Activated CD4-positive, alpha-beta T cell treated with anti-CD3 and anti-CD28 coated beads, Interleukin-2, amount 50 U/mL, for 48 hours (primary cell): ENCODE measurements at places on chromosomes 5 and 9.

GRCh38 chr5:31237174-31237573 is 43.7 kb downstream of the CDH6 start:
- DNase-seq = no peak

GRCh38 chr9:5480919-5481318 is 29.4 kb upstream of the PDCD1LG2 start:
- no peak for DNase-seq

DNA sequence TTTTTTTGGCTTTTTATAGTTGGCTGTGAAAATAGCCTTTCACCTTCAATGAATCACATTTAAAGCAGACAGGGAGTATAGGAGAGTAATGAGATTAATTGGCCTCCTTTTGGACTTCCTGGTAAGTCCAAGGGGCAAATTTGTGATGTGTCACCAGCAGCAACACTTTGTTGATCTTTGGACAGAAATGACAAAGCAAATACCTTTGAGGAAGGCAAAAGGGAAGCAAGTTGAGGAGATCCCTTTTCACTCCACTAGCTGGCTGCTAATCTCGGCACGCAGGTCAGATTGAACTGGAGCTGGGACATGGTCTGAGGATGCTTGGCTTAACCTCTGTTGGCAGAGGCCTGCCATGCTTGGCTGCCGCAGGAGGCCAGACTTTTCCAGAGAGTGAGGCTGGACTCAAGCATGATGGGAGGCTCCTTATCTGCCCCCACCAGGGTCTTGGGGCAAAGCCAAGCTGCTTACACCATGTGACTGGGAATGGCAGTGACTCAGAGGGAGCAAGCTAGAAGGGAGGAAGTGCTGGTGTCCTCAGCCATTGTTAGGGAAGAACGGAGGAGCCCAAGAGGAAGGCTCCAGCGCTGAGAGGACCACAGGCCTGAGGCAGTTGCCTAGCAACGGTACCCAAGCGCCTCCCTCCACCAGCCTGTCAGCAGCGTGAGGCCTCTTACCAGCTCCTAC is 174.5 kb upstream of the MAP1B start:
- no peak for DNase-seq

DNA sequence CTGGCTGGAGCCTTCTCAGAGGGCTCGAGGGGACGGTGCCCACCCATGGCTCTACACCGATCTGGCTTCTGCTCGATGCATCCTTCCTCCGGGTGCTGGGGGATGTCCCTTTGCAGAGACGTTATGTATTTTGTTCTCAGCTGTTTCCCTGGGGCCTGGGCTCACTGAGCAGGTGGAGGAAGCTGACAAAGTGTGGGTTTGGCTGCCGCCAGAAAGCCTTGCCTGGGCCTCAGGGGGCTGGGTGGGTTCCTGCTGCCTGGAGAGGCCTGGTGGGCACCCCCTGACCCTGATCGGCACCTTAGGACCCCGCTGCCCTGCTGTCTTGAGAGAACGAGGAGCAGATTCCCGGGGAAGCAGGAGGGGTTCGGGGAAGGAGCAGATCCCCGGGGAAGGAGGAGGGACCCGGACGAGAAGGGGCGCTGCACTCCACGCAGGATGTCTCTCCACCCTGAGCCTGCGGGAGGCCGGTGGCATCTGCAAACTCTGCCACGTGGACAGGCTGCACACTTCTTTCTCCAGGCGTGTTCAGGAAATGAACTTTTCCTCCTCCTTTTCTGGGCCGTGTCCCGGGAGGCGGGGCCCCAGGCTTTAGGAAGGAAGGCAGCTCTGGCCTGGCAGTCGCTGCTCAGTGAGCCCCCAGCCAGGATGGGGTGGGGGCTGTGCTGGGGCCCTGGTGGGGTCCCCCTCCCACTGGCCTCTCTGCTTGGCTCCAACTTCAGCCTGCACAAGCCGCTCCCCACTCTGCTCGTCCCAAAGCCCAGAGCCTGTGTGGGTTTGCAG is 148.9 kb downstream of the RXRA start:
- DNase-seq = no peak

- no peak for DNase-seq
Observed at GRCh38 chr9:99889120-99889519, 17.3 kb upstream of the STX17 start.

GRCh38 chr5:67142816-67143215 is 53.8 kb downstream of the CD180 start:
- DNase-seq = no peak

DNA sequence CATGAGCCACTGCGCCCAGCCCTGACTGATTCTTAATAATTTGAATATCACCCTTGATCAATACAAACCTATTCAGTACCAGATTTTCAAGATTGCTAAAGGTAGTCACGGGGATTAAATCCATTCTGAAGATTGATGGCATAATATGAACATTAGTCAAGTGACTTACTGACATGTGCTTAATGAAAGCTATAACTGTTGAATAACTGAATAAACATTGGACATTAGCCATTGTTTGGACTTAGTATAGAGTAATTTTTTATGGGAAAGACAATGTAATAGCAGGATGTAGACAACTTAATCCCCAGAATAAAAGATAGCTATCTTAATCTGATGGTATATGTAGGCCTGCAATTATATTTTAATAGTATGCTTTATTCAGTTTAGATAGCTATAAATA is 35.0 kb upstream of the VPS13A start:
- no peak for DNase-seq

DNA sequence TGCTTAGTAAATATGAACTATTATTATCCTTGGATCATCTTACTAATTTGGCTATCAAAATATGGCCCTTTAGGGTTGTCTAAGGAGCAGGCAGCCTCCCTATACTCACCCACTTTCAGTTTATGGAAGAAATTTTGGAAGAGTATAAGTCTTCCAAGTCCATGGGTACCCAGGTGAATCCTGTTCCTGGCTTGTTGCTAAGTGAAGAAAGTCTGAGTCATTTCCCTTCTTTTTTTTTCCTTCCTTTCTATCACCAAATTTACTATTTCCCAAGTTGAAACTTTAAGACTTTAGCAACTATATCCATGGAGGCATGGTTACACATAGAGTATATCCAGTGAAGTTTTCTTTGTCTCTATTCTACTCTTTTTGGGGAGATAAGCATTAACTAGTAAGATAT is 184.0 kb upstream of the ACTBL2 start:
- DNase-seq = no peak

DNA sequence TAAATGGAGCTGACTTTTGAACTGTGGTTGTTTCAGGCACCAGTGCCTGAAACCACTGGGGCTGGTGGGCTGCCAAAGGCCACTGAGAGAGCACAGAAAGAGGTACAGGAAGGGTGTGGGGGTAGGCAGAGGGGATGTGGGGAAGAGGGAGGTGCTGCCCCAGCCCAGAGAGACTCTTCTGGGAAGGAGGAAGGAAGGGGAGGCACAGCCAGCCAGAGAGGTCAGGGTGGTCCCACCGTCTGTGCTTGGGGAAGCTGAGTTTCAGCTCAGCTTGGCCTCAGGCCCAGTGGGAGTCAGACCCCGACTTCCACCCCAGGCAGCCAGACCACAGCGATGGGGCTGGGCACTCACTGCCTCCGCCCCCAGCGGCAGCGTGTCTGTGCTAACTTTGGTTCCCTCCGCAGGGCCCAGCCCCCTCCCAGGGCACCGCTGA is 8.6 kb upstream of the PHYKPL start:
- no peak for DNase-seq

DNA sequence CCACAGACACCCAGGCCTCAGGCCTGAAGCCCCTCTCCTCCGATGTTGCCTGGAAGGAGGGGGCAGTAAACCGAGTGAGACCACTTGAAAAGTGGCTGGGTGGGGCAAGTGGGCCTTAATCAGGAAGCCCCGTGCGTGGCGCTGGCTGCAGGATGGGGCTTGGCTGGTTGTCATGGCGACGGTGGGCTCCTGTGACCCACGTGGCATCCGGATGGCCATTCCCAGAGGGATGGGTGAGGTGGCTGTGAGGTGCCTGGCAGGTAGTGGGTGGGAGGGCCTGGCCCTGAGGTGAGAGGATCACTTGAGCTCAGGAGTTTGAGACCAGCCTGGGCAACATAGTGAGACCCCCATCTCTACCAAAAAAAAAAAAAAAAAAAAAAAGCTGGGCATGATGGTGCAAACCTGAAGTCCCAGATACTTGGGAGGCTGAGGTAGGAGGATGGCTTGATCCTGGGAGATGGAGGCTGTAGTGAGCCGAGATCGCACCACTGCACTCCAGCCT is 5.2 kb downstream of the GPSM1 start:
- no peak for DNase-seq

DNA sequence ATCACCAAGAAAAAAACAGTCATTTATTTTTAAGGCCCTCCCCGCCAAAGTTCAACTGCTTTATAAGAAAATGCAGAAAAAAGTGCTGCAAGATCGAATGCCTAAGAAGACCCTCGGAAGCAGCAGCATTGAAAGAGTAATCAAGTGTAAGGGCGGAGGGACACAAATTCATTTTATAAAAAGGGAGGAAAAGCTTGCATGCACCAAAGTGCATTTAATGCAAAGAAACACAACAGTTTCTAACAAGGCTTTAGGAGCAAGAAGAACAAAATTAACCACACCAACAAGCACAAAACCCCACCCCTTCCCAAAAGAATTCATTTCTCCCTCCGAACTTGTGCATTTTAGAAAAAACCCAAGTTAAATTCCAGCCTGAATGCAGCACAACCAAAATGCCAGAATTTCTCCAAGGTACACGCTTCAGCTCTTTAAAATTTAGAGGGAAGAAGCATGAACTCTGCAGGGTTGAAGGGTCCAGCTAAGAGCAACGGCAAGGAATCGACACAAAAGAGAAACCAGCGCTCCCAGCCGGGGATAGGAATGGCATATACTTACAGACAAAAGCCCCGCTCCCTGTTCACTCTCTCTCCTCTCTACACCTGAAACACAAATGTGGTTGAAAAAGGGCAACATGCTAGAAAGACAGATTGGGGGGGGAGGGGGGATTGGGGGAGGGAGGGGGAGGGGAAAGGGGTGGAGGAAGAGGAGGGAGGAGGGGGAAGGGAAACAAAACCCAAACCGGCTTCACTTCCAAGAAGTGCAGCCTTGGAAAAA is at the start of gene NREP:
Gene NREP, minus strand, starts transcription at position 614 of the 774 bp plus-strand sequence. CDS start 1,422 bp downstream, outside the sequence.
- DNase-seq = peak; percentile 29

DNA sequence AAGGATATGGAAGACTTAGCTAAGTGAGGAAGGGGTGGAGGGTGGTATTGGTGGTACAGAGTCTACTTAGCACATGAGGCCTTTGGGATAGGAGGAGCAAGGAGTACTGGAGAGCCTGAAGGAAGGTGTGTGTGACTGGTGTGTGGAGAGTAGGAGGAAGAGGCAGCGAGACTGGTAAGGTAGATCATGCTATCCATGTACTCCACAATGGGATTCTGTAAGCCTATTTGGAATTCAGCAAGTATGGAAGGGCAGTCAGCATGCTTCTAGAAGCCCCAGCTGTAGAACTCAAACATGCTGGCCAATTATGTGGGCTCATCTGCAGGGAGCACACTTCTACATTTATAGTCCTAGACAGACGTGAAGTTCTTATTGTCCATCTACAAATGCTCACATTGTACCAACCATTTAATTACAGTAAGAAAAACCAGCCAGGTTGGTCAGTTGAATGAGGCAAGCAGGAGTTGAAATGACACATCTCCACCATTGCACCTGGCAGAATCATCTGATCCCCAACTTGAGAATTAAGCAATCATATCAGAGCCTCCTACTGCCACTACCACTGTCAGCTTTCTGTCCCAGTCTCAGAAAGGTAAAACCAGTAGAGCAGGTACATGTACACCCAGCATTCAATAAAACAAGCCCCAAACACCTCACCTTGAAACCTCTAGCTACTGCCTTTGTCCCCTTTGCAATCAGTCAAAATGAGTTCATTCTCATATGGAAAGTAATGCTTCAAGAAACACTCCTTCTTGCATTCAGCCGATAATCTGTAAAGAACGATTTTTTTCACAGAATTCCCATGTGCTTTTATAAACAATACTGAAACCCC is 60.9 kb upstream of the GLRX start:
- DNase-seq = no peak

- DNase-seq = no peak
Observed at GRCh38 chr9:75445144-75445543, 356.8 kb downstream of the OSTF1 start.

GRCh38 chr5:175751369-175751768 is 93.5 kb downstream of the HRH2 start:
- DNase-seq = no peak

DNA sequence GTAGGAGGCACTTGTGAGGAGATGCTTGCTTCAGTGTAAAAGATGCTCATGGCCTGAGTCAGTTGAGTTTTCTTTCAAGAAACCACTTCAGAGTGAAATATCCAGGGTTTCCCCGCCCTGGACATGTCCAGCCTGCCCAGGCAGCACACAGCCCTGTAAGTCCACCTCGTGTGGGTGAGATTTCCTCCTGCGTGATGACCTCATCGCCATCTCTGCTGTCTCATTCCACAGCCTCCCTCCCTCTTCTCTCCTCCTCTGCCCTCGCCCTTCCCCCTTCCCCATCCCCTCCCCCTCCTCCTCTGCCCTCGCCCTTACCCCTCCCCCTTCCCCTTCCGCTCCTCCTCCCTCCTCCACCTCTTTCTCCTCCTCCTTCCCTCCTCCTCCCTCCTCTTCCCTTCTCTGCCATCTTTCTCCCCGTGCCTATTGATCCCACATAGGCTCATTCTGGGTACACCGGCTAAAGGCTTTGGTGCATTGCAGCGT is 34.0 kb upstream of the NCS1 start:
- peak; percentile 26 for DNase-seq

DNA sequence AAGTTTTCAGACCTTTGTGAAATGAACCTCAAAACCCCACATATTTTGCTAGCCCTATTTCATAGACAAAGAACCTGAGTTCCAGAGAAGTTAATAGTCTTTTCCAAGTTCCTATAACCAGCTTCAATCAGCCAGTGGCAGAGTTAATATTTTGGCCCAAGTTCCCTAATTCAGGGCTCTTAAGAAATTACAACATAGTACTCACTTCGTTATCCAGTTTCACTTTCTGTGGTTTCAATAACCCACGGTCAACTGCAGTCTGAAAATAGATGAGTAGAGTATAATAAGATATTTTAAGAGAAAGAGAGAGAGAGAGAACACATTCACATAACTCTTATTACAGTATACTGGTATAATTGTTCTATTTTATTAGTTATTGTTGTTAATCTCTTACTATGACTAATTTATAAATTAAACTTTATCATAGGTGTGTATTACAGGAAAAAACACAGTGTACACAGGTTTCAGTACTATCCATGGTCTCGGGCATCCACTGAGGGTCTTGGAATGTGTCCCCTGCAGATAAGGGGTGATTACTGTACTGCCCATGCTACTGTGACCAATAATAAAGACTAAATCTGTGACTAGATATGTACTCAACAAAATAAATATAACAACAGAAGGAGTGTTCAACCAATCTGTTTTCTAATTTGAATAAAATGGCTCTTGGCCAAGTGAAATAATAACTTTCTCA is 9.3 kb upstream of the MYOT start:
- DNase-seq = no peak
